ENCODE measurements at places on chromosomes 13 and 19.

DNA sequence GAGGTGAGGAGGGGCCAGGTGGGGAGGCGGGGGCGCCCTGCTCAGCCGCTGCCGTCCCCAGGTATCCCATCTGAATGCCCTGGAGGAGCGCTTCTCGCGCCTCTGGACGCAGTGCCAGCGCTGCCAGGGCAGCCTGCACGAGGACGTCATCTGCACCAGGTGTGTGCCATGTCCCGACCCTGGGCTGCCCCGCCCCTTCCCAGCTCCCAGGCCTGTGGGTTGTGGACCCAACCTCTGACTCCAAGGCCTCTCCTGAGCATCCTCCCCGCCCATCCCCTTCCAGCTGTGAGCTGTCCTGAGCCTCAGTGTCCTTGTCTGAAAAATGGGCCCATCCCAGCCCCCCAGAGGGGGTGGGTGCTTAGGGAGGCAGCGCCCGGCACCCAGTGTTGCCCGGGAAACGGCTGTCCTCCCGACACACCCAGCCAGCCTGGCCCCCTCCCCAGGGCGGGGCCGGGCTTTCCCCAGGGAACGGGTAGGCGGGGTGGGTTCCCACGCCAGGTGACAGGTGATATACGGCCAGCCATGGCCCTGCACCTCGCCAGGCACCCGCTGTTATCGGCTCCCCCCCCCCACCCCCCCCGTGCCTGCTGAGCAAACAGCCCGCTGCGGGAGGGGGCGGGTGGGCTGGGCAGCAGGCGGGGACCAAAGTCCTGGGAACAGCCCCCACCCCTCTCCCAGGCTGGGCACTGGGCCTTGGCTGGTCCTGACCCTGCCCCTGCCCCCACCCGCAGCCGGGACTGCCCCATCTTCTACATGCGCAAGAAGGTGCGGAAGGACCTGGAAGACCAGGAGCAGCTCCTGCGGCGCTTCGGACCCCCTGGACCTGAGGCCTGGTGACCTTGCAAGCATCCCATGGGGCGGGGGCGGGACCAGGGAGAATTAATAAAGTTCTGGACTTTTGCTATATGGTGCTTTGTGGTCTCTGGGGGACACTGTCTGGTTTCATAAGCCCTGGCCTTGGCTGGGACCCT lies 1.3 kb upstream of the SPIB start:
- no peak for DNase-seq

DNA sequence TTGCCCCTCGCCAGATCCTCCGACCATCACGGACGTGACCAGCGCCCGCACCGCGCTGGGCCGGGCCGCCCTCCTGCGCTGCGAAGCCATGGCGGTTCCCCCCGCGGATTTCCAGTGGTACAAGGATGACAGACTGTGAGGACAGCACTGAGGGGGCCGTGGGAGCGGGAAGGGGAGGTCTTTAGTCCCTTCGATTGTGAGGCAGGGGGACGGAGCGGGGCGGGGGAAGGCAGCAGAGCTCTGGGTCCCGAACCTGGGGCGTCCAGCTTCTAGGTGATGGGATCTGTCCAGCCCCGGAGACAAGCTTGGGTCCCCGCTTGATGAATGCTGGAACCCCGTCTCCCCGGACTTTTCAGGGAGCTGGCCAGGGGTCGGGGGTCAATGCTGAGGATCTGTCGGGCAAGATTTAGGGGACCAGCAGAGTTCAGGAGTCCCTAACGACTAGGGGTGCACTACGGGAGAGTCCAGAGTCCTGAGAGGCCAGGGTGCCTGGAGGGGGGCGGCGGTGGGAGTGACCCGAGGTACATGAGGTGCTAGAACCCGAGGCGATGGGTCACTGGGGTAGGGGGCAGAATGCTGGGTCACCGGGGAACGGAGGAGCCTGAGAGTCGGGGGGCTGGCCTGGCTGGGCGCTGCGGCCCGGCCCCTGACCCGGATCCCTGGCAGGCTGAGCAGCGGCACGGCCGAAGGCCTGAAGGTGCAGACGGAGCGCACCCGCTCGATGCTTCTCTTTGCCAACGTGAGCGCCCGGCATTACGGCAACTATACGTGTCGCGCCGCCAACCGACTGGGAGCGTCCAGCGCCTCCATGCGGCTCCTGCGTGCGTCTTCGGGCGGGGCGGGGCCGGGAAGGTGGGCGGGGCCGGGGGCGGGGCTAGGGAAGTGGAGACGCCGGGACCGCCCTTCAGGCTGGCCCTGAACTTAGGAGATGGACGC lies 14.6 kb downstream of the VSIG10L start:
- DNase-seq = peak; percentile 65

DNA sequence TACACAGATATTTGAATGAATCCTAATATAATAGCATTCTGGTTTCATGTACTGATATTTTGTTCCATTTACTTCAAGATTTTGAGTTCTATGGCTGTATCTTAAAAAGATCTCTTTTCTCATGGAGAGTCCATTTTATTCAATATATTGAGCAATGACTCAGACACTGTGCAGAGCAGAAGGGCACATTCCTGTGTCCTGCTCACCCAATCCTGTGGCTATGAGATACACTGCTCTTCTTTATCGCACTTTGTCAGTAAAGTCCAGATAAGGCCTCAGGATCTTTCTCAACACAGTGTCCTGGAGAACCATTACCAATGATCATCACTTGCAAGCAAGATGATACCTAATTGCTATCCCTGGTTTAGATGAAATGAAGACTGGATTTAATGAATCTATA lies 155.0 kb downstream of the CYSLTR2 start:
- DNase-seq = no peak

DNA sequence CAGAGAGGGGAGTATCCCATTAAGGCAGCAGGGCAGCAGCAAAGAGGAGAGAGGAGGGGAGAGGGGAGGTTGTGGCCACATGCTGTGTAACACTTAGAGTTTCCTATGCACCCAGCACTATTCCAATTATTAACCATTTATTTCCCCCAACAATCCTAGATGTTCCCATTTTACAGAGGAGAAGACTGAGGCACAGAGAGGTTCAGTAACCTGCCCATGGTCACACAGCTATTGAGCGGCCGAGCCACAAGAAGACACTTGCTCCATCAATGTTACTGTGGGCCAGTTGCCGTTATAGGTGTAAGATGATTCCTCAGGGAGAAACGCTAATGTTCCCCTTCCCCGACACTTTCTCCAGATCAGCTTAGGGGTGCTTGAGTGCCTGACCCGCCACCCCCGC lies 69.2 kb downstream of the INSR start:
- no peak for DNase-seq

DNA sequence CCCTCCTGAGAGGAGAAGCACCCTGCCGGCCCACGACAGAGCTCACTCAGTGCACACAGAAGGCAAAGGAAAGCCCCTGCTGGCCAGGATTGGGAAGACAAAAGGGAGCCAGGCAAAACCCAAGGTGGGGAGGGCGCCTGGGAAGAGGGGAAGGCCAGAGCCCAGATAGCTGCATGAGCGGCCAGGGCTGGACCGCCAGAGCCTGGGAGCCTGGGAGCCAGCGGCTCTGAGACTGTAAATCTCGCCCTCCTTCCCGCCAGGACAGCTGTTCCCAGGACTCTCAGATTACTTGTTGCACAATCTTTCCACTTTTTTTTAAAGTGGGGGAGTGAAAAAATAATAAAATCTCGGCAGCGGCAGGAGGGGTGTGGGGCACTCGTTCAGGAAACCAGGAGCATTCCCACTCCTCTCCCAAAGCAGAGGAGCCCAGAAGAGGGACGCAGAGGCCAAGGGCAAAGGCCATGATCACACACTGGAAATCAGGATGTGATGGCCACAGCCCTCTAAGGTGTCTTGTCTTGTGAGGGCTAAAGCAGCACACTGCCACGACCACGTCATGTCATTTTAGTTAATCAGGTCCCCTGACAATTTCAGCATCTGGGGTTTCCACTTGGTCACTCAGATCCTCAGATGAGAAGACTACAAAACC lies 19.6 kb upstream of the EPHX3 start:
- no peak for DNase-seq

DNA sequence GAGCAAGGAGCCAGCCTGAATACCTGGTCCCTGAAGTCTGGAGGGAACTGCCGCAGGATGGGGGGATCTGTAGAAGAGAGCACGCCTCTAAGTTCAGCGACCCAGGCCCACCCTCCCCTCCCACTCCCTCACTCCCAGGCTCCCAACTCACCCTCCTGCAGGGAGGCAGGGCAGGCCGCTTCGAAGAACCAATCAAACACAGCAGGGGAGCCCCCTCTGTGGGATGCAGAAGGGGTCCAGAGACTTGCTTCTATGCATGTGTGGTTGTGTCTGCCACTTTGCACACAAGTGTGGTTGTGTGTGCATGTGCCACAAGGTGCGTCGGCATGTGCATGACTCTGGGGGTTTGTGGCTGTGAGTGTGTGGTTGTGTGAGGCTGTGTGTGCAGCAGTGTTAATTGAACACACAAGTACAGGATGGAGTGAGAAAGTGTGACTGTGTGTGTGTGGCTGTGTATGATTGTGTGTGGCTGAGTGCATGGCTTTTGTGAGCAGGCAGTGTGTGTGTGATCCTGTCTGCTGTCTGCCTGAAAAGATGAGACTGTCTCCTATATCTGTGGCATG lies 1.7 kb downstream of the DENND1C start:
- no peak for DNase-seq

DNA sequence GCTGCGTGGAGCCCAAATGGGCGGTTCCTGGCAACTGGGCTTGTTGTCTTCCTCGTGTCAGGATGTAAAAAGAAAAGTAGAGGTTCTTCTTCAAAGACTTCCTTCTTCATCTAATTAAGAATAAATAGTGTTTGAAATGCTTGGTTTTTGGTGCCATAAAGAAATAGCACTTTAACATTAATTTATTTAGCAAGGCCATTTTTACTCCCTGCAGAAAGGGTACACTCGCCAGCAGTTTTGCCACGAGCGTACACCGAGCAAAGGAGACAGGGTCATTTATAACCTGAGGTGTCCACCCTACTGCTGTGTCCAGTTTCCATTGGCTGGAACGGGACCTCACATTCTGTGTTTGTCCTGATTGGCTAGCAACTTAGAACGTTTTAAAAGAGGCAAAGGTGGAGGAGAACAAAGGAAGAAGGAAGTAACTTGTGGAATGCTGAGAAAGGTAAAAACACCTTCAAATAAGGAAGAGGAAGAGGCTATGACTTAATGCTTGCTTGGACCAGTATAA lies 21.8 kb upstream of the OR10H1 start:
- DNase-seq = no peak

- DNase-seq = no peak
Observed at GRCh38 chr13:113058129-113058987, 47.2 kb upstream of the F7 start.

DNA sequence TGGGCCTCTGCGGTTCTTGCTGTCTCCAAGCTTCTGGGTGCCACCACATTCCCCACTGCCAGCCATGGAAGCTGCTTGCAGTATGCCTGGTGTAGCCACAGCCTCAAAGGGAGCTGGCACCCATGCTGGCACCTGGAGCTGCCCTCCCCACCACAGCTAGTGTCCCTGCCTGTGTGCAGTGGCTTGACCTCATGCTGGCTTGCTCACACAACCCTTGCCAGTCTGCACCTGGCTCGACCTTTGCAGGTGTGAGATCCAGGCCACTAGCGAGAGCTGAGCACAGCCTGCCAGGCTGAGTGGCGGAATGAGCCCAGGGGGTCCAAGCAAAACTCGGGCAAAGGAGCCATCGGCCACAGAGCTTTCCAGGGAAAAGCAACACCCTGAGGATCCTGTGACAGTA lies 236.7 kb upstream of the CSNK1A1L start:
- DNase-seq = no peak

DNA sequence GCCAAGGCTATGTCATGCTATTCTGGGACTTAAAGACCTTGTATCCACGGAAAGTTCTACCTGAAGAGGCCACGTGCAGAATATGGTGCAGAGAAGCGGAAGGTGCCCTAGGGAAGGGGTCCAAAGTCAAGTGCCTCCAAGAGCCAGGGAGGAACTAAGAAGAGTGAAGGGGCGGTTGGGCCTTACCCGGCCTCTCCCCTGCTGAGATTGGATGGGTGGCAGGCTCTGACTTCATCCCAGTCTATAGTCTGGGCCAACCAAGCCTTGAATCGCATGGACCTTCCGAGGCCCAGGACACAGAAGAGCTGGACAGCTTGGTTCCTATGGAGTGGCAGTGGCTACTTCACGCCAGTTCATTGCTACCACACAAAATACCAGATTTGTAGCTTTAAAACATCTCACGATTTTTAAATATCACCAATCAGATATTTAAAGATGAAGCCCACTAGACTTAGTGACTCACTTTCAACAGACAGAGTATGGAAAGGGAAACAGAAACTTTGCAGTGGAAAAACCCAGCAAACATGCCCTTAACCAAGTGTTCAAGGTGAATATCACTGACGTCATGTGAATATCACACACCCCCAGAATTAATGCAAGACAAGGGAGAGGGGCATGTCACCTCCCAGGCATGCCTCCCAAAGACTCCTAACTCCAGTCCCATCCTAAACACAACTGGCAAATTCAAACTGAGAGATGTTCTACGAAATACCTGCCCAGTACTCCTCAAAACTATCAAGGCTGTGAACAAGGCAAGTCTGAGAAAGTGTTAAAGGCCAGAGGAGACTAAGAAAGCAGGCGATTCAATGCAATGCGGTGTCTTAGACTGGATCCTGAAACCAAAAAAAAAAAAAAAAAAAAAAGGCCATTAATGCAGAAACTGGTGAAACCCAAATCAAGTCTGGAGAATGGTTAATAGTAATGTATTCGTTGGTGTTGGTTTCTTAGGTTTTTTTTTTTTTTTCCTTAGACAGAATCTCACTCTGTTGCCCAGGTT lies 10.2 kb downstream of the C19orf12 start:
- peak; percentile 28 for DNase-seq
